ENCODE measurements at places on chromosomes 6 and 20.

DNA sequence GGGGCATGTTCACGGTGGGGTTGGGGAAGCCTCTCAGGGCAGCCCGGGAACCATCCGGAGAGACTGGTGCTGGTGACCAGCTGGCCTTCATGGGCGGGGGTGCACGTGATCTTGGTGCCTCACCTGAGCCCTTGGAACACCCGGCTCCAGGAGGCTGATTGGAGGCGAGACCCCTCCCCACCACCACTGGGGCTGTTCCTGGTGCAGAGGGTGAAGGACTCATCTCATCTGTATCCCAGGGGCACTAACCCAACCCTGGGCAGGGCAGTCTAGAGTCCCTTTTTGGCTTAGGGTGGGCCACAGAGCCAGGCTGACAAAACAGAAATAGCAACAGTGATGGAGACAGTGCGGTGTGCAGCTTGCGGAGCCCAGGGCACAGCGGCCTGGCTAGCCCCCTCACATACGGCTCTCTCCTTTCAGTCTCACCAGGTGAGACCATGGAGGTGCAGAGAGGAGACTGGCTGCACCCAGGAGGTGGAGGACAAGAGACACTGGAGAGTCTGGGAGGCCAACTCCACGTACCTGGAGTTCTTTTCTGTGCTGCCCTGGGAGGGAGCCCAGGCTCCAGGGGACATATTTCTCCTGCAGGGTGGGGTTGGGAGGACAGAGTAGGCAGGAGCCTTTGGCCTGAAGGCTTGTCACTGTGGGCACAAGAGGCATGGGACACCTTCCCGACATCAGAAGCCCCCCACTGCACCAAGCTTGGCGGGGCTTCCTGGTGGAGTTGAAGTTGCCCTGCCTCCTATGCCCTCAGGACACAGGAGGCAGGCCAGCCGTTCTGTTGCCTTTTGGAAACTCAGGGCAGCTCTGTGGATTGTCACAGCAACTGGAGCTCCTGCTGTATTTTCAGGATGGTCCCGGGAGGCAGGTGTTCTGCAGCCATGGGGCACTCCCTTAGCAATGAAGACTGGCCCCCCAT lies 106.0 kb downstream of the SYCP2 start:
- no peak for DNase-seq

GRCh38 chr6:39204646-39205244 lies 24.5 kb downstream of the KCNK5 start:
- no peak for DNase-seq

DNA sequence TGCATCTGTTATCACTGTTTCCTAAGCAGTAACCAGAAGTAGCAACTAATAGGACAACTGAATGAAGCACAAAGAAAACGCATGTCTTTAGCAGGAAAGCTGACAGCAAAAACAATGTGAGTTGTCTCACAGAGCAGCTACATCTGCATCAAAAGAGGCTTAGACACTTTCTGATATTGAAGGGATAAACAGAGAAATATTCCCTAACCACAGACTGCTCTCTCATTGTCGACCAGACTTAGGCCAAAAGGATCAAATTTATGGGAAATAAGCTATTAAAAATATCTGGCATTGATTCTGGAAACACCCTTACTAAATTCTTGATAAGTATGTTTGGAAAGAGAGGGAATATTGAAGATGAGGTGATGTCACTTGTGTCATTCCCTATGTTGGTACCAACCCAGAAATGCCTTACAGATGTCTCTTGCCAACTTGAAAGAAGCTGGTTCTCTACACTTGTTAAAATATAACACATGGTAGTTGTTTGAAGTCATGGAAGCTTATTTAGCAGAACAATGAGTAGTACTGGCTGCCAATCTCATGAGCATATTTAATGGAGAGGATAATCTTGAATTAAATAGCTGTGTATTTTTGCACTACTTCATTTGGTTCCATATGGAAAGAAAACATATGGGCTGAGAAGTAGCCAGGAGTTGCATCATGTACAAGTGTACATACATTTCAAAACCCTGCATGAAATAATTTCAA lies 929.3 kb upstream of the MAN1A1 start:
- DNase-seq = no peak

GRCh38 chr6:89269981-89270380 lies 45.1 kb downstream of the GABRR2 start:
- DNase-seq = no peak

DNA sequence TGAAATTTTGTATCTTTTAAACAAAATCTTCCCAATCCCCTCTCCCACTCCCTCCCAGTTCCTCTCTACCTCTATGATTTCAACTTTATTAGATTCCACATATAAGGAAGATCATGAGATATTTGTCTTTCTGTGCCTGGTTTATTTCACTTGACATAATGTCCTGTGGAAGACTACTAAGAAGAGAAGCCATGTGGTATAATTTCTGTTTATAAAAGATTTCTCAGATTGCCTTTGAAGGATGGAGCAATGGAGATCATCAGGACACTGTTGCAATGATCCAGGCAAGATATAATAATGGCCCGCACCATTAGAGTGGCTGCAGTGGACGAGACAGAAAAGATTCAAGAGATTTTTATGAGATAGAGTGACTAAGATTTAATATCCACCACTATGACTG lies 13.1 kb downstream of the NRSN1 start:
- DNase-seq = no peak

GRCh38 chr6:126027601-126028000 lies 41.3 kb downstream of the TRMT11 start:
- no peak for DNase-seq

DNA sequence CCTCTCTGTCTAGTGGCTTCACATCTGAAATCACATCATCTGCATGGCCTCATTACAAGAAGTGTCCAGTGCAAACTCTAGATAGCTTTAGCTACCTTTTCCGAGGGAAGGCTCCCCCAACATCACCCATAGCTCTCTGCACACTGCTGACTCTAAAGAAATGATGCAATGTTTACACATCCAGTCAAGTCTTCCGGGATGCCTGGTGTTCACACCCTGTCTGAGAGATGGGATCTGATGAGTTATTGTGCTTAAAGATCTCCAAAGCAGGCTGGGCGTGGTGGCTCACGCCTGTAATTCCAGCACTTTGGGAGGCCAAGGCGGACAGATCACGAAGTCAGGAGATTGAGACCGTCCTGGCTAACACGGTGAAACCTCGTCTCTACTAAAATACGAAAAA lies 404.6 kb upstream of the IRAK1BP1 start:
- DNase-seq = no peak

Data from activated gamma-delta T cell treated with Interleukin-2 at 50 U/mL for 16 hours (primary cell).